ENCODE measurements at places on chromosomes 4 and X.
A peak's percentile ranks its signal among the peaks of the same experiment; 100 is the strongest.

DNA sequence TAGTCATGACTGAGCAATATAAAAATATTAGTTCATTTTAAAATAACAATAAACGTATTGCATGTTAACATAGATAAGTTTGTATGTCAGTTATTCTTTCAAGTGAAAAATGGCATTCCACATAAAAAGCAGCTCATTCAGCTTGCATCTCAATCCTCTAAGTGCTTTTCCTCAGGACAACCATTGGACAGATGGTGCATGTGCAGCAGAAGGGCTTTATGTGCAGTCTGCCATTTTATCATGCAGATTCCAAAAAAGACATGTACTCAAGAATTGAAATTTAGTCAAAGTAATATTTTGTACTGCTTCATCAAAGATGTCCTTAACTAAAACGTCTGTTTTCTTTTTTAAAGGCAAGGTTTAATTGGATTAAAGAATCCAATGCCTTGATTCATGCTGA is 93.4 kb downstream of the RS1 start:
- no peak for DNase-seq

DNA sequence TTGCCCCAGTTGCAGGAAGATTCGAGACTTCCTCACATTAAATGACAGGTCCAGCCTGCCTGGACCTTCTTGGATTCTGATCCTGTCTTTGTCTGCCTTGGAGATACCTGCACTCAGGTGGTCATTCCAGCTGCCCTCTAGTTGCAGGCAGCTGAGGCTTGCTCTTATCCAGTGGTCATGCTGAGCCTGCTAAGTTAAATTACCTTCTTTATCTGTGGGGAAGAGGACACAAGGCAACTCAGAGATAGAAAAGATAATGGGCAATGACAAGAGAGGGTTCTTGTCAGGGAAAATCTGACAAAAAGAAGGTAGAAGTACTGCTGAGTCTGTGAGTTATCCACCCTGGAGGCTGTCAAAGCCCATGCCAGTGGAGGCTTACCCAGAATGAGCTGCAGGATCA is 401.4 kb downstream of the MID1IP1 start:
- DNase-seq: no peak

DNA sequence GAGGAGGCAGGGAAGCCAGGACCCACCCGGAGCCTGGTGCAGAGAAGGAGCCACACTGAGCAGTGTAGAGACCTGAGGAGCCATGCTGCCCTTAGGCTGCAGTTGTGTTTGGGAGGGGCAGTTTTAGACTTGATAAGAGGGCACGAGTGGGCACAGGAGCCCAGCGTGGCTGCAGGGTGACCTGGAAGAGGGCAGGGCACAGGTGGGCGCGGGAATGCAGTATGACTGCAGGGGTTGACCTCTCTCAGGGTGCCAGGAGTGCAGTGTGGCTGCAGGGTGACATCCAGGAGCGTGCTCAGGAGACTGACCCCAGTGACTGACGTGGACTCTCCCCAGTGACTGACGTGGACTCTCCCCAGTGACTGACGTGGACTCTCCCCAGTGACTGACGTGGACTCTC is 14.6 kb upstream of the WDR1 start:
- DNase-seq: no peak

DNA sequence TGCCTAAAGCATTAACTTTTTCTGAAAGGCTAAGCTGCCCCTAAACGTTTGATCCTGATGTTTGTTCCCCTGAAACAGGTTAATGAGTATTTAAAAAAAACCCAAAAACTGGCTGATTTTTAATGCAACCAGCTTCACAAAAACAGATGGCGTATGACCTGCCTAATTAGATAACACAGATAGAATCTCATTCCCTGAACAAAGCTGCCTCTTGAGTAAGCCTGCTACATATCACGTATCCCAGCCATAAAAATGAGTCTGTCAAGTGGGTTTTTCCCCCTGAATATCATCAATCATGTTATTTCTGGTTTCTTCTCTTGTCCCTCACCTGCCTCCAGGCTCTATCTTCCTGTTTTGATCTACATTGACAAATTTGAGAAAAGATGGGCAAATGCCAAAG is 154.2 kb upstream of the FAM9B start:
- no peak for DNase-seq

DNA sequence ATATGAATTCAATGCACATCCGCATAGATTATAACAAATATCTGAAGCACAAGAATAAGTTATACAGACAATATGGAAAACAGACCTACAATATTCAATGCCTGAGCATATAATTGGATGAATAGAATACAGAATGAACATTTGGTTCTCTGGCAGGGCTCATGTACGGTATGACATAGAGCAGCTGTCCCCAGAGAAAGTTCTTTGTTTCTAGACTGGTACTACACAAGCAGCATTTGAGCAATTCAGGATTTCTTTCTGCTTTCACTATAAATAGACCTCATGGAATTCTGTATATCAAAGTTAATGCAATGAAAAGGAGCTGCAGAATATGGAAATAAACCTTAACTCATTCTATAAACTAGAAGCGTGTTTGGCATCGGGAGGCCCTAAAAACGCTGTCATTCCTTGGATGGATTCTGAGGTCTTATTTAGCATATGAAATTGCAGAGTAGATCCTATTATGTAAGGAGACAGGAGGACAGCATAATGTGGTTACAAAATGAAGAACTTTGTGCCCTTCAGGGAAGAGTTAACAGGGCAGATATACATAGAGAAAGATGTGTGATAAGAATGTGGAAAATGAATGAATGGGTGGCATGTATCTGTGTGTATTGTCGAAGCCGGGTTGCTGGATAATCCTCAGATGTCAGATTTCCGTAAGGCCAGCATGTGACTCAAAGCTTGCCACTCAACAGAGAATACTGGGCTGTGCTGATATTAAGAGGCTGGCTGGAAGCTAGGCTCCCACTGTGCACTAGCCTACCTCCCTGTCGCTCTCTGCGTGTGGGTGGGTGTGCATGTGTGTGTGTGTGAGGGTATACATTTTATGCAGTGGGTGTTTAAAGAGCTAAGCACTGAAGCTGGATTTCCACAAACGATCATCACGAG is 103.3 kb upstream of the SLC4A4 start:
- DNase-seq: no peak

GRCh38 chr4:38787693-38788092 is 4.9 kb upstream of the TLR10 start:
- no peak for DNase-seq

DNA sequence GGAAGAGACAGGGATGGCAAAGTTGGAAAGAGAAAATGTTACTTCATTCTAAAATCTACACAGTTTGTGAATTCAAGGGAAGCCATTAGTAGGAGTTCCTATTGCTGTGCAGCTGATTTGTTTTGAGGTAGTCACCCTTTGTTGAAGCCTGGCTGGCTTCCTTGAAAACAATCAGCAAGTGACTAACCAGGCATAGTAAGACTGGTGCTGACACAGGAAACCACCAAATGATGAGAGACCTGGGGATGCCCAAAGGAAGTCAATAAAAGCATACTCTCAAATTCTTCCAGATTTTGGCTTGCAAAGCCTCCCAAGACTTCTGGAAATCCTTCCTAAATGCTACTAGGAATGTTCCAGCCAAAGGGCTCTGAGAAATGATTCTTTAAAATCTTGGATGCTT is 23.9 kb upstream of the PRDM8 start:
- peak; percentile 39 for DNase-seq

DNA sequence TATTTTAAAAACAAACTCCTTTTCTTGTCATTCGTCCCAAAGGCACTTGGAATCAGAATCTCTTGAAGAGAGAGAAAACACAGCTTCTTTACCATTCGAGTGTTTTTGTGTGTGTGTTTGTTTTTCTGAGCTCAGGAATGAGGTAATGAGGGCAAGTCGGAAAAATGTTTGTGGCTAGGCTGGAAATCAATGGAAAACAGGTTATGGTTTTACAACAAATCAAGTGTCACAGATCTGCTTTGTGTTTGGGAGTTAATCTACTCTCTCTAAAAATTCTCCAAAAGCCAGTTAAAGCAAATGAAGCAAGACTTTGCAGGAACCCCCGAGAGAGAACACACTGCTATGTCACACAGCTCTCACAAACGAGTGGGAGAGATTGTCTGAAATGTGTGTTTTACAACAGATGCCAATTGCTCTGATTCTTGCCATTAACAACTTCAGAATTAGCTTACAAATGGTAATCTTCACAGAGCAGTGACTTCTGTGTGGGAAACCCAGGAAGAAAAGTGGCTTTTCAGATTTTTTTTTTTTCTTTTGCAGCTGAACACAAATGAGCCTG is 264.1 kb downstream of the CBLL2 start:
- DNase-seq: no peak

DNA sequence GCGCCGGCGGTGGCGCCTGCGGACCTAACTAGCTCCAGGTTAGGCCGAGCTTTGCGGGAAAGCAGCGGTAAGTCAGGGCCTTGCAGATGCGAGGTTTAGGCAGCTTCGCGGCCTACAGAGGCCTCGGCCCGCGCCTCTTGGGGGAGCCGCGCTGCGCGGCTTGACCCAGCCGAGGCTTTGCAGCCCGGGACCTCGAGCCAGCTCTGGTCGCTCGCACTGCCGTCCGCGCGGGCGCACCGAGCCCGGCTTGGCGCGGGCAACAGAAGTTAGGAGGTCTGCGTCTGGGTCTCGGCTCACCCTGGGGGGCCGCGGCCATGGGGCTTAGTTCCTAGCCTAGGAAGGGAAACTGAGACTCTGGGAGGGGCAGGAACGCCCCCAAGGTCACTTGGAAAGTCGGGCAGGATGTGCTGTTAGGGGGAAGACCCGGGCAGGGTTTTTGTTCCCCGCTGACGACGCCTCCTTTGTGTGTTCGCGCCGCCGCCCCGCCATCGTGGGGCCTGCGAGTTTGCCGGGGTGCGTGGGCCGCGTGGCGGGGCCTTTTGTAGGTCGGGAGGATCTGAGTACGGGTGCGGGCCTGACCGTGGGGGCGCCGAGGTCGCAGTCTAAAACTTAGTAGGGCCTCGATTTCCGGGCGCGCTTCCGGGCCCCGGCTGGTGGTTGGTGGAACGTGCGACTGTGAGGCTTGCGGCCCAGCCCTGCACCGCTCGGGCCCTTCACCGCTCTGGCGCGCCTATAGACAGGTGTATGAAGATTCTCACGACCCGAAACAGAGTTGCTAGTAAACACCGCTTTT is 482 bp downstream of the RNF4 start:
- DNase-seq: peak; percentile 83

GRCh38 chr4:22179124-22179874 is 230.7 kb upstream of the KCNIP4 start:
- no peak for DNase-seq

- DNase-seq: peak; percentile 39
Measured at GRCh38 chr4:119627267-119628255, 1.0 kb downstream of the PDE5A start.

GRCh38 chr4:15996773-15997172 is 33.8 kb upstream of the FGFBP2 start:
- DNase-seq: no peak

GRCh38 chrX:57070185-57070984 is 51.0 kb downstream of the SPIN2B start:
- no peak for DNase-seq

DNA sequence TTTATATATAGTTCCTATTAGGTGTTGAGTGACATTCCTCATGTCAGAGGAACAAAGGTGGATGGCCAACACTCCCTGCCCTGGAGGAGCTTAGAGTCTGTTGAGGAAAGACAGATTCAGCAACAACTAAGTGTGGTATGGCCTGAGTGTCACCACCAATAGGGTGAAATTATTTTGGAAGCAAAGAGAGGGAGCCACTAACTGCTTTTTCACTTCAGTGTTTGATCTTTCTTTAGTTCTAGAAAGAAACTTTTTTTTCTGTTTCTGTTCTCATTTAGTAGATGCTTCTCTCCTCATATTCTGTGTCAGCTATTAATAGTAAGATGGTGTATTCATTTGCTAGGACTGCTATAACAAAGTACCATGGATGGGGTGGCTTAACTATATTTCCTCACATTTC is 81.5 kb downstream of the ARX start:
- DNase-seq: no peak

DNA sequence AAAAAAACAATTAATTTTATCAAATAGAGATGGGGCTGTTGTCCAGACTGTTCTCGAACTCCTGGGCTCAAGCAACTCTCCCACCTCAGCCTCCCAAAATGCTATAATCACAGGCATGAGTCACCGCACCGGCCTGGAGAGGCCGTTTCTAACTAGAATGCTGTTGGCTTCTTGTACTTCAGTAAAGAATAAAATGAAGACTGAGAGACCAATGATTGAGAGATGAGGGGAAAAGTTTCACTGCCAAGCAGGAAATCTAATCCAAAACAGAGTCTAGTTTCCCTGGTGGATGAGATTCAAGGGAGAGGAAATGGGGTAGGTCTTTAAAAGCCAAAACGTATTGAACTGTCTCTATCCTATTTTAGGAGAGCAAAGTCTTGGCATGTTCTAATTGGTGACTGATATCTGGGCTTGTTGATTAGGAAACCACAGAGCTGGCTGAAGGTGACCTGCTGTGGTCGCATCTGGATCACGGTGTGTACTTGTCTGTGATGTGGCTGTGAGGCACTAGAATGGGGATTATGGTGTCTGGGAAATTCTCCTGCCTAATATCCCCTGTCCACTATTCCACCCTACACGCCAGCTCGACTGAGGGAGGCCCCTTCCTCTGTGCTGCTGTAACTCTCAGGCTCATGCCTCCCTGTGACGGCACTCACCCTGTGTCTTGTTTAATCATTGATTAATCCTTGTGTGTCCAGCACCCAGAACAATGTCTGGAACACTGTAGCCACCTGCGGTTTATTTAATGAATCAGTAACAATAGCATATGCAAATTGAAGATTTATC is 15.0 kb upstream of the TRIM2 start:
- DNase-seq: no peak

DNA sequence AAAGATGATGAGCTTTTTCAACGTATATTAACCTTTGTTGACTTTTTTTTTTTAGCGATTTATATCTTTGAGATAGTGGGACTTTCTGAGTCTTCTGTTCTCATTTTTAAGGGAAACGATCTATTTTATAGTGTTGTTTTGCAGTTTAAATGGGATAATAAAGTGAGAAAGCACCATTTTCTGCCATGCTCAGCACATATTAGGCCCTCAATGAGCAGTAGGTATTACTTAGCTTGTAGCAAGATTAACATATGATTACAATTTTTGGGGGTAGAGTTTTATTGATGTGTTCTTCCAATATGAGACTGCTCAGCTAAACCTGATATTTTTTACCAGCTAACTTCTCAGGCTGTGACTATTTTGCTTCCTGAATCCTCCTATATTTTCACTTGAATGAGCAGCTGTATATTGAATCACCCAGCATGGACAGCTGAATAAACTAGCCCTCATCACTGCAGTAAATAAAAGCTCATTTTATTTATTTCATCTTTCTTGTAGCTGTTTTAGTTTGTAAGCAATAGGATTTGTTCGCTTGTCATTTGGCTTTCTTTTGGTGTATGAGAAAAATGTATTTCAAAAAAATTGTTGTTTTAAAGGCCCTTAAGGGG is 43.7 kb downstream of the UGT8 start:
- DNase-seq: no peak

- DNase-seq: no peak
Measured at GRCh38 chrX:109685656-109686078, 47.4 kb downstream of the ACSL4 start.

GRCh38 chr4:118270492-118270891 is 82.3 kb downstream of the PRSS12 start:
- DNase-seq: peak; percentile 20

DNA sequence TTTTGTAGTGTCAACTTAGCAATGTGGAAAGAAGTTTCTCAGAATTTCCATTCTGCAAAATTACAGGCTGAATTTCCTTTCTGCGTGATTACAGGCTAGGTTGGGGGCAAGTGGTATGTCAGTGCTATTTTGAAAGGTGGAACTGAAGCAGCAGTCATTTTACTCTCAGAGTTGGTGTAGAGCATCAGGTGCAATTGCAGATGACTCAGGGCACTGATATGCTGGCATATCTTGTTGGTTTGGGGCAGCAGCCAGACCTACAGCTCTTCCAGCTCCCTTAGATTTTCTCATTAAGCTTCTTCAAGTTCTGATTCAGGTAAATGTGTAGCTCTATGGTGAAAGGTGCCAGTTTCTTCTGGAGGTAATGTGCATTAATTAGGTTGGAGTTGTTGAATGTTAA is 930.7 kb upstream of the PCDH10 start:
- DNase-seq: no peak
